ENCODE measurements at places on chromosomes 6 and 20.

DNA sequence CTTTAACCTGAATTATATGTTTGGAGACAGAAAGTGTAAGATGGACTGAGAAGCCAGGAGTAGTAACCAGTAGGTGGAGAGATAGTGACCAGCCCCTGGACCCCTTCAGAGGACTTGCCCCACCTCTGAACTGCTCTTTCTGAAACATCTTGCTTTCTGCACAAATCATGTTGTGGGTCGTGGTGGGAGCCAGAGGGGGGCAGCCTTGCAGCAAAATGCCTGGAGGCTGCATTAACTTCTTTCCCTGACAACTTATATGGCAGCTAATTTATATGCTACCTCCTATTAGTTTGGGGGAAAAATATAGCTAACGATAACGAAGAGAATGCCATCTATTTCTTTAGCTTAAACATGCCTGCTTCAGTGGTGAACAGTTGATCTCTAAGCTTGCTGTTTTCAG, 859.8 kb downstream of the MAFB start:
- DNase-seq: no peak

- no peak for DNase-seq
These were observed 96.9 kb upstream of the ADTRP start for GRCh38 chr6:11875325-11876109.

DNA sequence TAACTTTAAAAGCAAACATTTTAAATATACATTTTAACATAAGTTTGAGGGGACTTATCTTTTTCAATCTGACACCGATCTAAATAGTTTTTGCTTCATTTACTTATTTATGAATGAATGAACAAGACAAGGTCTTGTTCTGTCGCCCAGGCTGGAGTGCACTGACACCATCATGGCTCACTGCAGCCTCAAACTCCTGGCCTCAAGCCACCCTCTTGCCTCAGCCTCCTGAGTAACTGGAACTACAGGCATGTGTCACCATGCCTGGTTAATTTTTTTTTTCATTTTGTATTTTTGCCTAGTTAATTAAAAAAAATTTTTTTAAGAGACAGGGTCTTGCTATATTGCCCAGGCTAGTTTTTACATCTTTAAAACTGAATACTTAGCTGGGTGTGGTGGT, 25.4 kb downstream of the FBXO9 start:
- DNase-seq: no peak

DNA sequence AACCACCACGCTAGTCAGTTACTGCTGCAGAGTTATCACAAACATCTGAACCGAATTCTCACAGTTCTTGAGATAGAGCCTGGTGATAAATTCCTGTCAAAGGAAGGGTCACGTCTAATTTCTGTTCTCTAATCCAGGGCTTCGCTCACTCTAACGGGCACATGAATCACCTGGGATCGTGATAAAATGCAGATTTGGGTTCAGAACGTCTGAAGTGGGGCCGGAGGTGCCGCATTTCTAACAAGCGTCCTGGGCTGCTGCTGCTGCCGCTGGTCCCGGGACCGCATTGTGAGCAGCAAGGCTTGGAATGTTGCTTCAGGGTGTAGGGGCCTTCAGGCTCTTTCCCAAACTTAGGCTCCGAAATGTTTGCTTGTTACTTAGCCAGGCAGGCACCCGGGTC, 264.1 kb downstream of the CDC5L start:
- DNase-seq: no peak

GRCh38 chr6:3361312-3362037, 95.4 kb downstream of the SLC22A23 start:
- no peak for DNase-seq

DNA sequence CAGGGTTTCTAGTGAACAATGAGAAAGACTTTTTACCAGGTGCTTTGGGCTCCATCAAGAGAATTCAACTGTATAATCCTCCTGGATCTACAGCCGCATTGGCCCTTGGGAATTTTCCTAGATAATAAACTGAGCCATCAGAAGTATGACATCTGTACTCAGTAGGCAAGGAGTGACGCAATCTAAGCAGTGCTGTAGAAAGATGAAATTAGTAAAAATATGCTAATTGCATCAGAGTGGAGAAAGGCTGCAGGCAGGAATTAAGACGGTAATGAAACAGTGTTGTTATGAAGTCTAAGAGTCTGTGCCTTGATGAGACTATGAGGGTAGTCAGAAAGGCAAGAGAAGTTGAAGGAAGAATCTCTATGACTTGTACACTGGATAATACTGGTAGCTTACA, 507.9 kb upstream of the SOX4 start:
- DNase-seq: no peak

DNA sequence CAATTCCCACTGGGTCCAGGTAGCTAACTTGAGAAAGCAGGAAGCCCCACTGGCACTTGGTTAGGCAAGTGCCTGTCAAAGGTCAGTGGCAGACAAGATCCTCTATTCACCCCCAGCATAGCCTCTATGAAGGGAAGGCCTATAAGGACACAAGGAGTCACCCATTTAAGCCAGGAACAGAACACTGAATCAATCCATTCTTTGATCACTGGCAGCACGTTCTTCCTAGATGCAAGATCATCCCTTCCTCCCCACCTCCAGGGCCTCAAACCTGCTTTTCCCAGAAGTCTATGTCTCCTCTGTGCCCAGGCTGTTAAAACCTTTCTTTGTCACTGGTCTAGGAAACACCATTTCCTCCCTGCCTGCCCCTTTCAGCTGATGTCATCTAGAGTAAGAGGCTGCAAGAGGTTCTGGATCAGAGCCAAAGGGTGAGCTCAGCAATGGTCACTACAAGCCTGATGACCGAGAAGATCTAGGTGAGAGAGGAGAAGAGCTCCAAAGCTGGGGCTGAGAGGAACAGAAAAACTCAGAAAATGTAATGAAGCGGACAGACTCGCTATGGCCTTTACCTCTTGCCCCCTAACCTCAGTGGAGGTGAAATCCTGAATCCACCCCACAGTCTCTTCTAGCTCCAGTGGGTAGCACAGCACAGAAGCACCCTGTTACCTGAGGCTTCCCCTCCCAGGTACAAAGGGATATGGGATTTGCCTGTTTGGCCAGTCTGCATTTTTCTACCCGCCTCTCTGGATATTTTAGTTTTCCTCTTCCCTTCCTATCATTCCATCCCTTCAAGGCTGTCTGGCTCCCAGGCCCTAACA, 1.8 kb downstream of the GTPBP2 start:
- no peak for DNase-seq

- no peak for DNase-seq
These were observed 39.7 kb upstream of the TULP1 start for GRCh38 chr6:35552285-35552917.

DNA sequence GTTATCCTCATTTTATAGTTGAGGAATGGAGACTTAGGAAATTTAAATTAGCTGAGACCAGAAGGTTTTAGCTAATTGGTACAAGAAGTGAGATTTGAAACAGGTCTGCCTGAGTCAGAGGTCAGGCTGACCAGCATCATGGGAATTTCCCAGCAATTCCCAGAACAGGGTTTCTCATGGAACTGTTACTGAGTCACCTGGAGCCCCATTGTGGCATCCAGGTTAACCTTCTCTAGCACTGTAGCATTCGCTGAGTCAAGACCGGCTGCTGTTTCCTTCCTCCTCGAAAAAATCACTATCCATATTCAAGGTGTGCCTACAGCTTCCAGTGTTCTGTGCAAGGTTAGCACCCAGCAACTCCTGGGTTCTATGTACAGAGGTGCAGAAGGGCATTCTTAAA, 238.0 kb upstream of the MAN1A1 start:
- DNase-seq: no peak

DNA sequence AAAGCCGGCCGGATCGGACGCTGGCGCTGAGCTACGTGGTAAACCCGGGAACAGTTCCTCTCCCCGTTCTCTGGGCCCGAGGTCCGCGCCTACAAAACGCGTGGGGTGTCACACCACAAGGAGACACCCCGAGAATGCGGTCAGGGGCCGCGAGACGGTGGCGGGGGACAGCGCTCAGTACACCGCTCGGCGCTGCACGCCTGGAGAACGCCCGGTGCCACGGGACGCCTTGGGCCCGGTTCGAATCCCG, 670 bp downstream of the NCOA5 start:
- no peak for DNase-seq

- DNase-seq: no peak
These were observed 885 bp downstream of the MTCL3 start for GRCh38 chr6:127518191-127518709.

- DNase-seq: no peak
These were observed 966.6 kb upstream of the SLC35B3 start for GRCh38 chr6:9401960-9402359.

GRCh38 chr6:166932116-166932515, 24.2 kb downstream of the RNASET2 start:
- DNase-seq: no peak

GRCh38 chr6:34243901-34244884, 4.6 kb downstream of the SMIM29 start:
- DNase-seq: no peak

- DNase-seq: no peak
These were observed 31.5 kb downstream of the RAB44 start for GRCh38 chr6:36729161-36729524.

GRCh38 chr6:53474010-53474409, 70.9 kb downstream of the GCLC start:
- no peak for DNase-seq

DNA sequence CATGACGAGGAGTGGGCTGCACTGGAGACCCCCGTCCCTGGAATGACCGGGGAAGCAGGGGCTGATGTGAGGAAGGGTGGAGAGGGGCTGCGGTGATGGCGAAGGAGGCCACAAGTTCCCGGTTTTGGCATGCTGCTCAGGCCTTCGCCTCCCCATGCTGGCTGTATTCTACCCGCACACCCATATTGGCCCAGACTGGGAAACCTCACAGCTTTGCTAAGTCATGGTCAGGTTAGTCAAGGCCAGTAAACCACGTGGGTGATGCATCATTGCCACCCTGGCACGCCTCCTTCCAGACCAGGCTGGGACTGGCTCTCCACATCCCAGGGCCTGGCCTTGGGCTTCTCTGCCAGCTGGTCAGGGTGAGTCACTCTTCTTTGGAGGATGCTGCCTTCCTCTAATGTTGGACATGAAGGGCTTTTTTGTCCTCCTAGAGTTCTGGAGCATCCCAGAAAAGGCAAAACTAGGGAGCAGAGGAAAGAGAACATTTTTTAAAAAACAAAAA, 53.8 kb downstream of the PCNA start:
- no peak for DNase-seq

All from GM12891 (cell line).